ENCODE measurements at places on chromosomes 1 and 21. TPM values are rescaled to one million over a fixed set of nuclear protein-coding genes. Genes with fewer than 3 reads are reported as not detected.

DNA sequence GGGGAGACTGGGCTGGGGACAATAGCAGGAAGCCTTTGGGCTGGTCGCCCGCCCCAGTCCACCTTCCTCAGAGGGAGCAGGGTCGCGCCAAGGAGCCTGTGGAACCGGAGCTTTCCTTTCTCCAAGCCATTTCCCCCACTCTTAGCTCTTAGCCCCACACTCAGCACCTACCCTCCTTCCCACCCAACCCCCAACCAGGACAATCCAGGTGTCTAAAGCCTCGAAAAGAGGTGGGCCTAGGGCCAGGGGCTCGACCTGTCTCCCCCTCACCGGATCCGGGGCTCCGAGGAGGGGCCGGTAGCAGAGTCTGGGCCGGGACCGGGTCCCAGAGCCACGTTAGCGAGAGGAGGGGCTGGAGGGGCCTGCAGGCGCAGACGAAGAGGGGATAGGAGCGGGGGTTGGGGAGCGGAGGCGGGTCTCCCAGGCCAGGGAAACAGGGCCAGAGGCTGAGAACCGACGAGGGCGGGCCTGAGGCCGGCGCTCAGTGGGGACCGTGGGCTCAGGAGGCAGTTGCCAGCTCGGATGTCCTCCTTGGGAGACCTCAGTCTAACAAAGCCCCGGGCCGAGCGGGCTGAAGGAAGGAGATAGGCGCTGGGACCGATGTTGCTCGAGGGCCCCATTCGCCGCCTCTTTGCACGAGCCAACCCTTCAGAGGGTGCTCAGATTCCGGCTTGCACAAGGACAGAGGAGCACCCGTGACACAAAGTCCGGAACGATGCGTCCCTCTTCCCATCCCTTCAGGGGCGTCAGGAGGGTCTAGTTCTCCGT lies 943 bp downstream of the SEMA6C start:
- no peak for DNase-seq

- no peak for DNase-seq
These were observed 149.9 kb downstream of the SPATA17 start for GRCh38 chr1:217781056-217781455.

GRCh38 chr1:39509360-39510009 lies 18.0 kb downstream of the BMP8A start:
- DNase-seq = no peak

GRCh38 chr1:3642919-3643675 lies 6.8 kb downstream of the WRAP73 start:
- DNase-seq = no peak

GRCh38 chr1:83787246-83787998 lies 211.5 kb downstream of the TTLL7 start:
- DNase-seq = no peak

- no peak for DNase-seq
These were observed 2.1 kb downstream of the KAZN start for GRCh38 chr1:14600405-14601112.

DNA sequence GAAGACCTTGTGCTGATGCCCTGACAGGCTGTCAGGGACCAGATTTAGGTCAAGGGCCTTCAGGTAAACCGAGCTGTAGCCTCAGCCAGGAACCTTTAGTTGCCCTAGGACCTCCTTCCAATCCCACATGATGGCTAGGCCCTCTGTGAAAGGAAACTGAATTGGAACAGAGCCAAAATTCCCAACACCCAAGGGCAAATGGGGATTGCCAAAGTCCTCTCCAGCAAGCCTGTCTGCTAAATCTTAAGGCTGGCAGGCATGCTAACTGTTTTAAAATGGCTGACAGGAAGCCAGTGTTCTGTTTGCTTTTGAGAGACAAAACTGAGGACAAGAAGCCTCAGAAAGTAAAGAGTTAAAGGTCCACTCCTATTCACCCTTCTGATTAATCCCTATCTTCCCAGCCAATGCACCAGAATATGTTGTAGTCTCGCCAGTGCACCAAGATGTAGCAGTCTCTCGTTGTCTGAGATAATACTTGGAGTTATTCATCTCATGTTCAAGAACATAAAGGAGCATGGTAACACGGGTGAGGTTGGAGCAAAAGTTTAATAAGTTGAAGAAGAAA lies 35.1 kb downstream of the MSTO1 start:
- DNase-seq = no peak

DNA sequence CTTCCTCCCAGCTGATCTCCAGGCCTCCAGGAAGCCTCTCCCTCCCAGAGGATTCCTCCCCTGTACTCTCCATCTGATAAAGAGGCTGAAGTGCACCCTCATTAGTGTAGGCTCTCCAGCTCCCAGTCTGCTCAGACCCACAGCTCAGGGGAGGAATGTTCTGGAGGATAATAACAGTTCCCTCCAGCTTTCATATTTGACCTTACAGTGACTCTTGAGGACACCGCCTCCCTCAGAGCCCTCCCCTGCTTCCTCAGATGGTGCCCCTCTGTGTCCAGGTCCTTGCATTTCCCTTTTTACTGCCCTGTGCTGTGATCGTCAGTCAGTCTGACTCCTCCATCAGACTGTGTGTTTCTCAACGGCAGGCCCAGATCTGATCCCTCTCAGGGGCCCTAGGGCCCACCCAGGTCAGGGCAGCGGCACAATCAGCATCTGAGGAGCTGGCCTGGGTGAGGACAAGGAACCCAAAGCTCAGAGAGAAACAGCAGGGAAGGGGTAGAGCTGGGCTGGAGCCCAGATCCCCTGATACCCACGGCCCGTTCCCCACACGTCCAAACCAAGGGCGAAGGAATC lies 1.1 kb upstream of the SHISAL2A start:
- DNase-seq = no peak

- DNase-seq = no peak
These were observed 23.1 kb downstream of the RCC2 start for GRCh38 chr1:17416389-17416788.

DNA sequence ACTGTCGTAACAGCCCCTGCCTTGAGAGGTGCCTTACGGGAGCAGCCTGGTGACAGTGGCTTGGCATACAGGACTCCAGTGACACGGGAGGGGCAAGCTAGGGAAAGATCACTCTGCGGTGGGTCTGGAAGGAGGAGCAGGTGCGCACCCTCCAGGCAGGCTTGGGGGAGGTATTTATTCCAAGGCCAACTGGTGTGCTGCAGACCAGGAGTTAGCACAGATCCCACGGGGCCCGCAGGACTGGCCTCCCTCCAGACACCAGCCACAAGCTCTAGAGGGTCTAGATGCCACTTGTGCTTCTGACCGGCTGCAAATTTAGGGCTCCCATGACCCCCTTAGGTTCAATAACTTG lies 22.1 kb downstream of the PSEN2 start:
- no peak for DNase-seq

DNA sequence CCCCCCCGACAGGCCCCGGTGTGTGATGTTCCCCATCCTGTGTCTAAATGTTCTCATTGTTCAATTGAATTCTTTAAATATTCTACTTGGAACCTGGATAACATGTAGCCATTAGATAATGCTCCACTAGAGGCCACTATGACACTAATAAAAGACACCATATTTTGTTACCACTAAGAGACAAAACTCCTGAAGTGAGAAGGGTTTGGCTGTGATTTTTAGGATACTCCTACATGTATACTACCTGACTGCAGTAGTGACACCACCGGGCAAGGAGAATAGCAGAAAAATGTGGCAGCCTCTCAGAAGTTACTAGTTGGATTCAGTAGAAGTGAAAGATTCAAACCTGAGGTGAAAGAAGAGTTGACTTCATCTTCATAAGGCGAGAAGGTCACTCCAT lies 36.0 kb downstream of the F5 start:
- no peak for DNase-seq

DNA sequence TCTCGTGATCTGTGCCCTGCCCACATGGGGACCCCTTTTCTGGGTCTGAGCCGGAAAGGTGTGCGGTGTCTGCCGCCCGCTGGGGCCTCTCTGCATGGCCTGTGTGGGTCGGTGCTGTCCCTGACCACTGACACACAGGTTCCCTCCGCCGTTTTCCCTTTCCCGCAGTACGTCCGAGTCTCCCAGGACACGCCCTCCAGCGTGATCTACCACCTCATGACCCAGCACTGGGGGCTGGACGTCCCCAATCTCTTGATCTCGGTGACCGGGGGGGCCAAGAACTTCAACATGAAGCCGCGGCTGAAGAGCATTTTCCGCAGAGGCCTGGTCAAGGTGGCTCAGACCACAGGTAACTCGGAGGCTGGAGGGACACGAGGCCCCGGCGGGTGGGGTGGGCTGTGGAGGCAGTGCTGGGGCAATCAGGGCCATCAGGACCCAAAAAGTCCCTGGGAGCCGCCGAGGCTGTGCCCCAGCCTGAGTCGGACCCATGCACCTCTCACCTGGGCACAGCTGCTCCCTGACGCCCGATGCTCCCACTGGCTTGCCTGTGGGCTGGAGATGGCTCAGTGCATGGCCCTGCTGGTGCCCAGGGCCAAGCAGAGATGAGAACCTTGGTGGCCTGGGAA lies 13.3 kb downstream of the TRPM2 start:
- DNase-seq = no peak

- DNase-seq = no peak
These were observed 2.5 kb upstream of the DHRS3 start for GRCh38 chr1:12620488-12620865.

DNA sequence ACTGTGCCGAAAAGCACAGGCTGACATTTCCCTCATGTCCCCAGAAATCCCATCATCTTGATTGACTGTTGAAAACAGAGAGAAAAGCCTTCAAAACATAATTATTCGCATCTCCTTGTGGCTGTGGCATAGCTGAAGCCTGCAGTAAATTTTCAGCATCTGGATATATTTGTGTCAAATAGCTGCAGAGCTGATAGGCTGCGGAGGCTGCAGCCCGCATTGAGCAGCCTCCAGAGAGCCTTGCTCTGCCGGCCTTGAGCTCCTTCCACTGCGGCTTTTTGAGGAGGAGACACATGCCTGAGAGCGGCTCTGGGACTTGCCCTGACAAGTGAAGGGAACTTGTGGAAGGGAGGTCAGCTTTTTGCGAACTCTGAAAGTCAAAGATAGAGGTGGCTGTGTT lies 144.7 kb downstream of the RYR2 start:
- no peak for DNase-seq

DNA sequence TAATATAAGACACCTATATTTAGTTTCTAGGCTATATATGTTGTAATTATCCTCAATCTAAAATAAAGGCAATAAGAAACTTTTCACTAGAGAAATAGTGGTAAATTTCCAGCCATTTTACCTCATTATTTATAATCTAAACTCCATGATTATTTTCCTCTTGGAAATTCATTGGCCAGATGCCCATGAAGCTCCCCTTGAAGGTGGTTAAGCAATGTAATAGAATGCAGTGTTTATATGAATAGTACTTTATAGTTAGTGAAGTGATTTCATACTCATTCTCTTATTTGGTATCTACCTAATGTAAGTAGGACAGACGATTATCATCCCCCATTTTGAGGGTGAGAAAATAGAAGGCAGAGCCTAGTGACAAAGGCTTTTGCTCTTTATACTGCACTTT lies 26.5 kb downstream of the NFYC start:
- DNase-seq = no peak

Gene TINAGL1
- total RNA-seq = 229 TPM

Gene IGSF9
- total RNA-seq = 0.71 TPM

Gene RHBDL2
- total RNA-seq = not detected

Gene TPTE
- total RNA-seq = 0.54 TPM

Gene TRIM62
- total RNA-seq = 6.4 TPM

Gene FAM163A
- total RNA-seq = 1.3 TPM

Gene PODN
- 122 TPM for total RNA-seq
